ENCODE measurements at places on chromosomes 5 and 9.
A peak's percentile ranks its signal among the peaks of the same experiment; 100 is the strongest.

DNA sequence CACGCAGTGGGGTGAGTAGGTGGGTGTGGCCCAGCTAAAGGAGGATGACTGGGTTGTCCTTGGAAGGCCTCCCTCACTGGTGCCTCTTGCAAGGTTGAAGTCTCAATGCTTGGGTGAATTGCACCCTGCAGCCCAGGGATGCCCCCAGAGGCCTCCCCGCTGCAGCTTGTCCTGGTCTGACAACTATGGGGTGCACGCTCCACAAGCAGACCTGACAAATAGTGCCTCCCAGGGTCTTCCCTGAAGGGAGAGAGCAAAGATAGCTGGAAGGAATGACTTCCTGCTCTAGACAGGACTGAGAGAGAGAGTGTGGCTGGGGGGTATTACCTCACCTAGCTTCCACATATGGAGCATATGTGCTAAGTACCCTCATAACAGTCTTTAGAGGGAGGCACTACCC lies 1.7 kb downstream of the PSD2 start:
- no peak for DNase-seq

- DNase-seq: no peak
These were observed 265.6 kb downstream of the TUSC1 start for GRCh38 chr9:25412646-25413045.

- DNase-seq: no peak
These were observed 39.4 kb upstream of the ERCC6L2 start for GRCh38 chr9:95836072-95836471.

- no peak for DNase-seq
These were observed 148.3 kb upstream of the RUSC2 start for GRCh38 chr9:35341585-35341984.

- DNase-seq: no peak
These were observed 483.2 kb upstream of the BRINP1 start for GRCh38 chr9:119852390-119852789.

- DNase-seq: no peak
These were observed 325.8 kb downstream of the PJA2 start for GRCh38 chr5:109083937-109084336.

- no peak for DNase-seq
These were observed 100.0 kb downstream of the SEMA5A start for GRCh38 chr5:9445826-9446388.

- DNase-seq: peak; percentile 64
These were observed 21.7 kb upstream of the NSD1 start for GRCh38 chr5:177111720-177112394.

DNA sequence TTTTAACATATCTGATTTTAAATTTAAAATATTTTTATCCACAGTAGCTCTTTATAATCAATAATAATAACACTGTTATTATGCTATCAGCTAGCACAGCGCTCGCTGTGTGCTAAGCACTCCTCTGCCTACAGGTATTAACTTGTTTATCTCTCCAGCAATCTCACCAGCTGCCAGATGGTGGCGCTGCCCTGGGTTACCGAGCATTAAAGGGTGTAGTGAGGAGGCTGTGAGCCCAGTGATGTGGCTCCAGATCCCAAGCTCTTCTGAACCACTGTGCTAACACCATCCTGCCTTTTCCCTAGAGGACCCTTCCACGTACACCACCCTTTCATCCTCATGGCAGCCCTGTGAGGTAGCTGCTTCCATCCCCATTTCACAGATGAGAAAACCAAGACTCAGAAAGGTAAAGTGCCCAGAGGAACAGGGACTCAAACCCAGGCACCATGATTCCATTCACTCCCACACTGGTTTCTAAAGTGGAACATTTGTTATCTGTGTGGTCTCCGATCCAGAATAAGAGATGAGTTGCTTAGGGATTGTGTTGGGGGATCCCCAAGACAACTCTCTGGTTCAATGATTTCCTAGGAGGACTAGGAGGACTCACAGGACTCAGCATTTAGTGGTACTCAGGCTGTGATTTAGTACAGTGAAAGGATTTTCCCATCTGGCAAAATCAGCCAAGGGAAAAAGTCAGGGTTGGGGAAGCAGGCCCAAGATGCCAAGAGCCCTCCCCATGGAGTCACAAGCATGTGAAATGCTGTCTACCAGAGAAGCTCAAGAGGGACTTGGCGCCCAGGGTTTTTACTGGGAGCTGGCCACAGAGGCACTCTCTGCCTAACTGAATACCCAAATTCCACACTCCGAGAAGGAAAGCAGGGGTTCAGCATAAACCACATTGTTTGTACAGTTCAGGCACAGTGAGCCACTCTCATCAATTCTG lies 7.0 kb downstream of the IGFBPL1 start:
- peak; percentile 33 for DNase-seq

DNA sequence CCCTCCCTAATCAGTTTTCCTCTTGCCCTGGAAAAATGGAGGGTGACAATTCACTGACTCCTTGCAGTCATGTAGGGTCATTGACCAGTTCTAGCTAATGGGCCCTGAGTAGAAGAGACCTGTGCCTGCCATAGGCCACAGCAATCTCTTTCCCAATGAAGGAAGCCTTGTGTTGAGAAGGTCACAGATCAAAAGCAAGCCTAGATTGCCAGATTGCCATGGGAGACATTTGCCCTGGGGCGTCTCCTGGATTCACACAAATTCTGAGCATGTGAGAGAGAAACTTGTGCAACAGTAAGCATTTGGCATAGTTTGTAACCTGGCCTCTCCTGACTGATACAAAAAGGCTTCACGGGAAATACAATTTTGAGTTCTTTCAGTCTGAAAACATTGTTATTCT lies 148.0 kb downstream of the NUDT12 start:
- no peak for DNase-seq

DNA sequence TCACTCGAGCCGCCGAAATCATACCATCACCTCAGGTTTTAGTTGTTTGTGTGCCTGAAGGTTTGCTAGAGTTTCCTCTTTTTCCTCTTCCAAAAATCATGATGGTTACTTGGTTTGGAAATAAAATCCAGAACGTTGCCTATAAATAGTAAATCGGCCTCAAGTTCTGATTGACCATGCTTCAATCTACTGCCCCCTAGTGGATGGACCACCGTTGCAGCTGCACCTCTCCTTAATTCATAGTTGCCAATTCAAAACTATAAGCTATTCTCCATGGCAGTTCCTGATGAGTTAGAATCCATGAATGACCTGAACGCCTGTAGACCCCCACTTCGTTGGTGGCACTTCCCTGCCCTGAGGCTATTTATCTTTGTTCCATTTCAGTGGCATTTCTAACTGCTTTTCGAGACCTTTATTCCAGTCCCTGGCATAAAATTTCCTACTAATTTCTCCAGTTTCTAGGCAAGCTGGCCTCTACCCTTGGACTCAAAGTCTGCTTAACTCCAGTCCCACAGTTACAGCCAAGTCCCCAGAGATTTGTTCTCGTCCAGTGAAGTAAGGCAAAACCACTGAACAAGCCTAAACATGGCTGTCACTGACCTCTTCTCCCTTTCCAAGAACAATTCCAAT lies 422.6 kb downstream of the EFNA5 start:
- DNase-seq: peak; percentile 13

DNA sequence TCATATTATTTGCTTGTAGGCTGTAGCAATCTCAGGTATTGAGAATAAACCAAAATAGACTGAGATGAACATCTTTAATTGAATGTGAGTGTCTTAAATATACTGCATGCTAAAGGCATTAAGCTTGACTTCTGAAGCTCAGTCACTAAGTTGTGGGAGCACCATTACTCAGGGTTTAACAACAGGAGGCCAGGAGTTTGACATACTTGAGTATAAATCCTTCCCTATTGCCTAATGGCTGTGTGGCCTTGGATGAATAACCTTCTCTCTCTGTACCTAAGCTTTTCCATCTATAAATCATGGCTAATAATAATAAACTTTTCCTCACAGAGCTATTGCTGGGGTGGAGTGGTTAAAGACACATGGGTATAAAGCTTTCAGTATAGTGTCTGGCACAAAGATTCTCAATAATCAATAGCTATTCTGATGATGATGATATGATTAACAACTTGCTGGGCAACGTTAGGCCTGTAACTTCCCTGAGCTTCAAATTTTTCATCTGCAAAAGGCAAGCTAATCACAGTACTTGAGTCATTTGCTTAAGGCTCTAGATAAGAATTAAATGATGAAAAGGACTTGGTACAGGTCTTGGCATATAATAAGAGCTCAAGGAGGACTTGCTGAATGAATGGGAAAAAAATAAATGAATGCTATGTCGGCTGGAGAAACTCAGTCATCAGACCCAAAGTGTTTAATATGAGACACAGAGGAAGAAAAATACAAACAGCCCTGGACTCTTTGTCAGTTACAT lies 174.0 kb upstream of the IL12B start:
- DNase-seq: no peak

DNA sequence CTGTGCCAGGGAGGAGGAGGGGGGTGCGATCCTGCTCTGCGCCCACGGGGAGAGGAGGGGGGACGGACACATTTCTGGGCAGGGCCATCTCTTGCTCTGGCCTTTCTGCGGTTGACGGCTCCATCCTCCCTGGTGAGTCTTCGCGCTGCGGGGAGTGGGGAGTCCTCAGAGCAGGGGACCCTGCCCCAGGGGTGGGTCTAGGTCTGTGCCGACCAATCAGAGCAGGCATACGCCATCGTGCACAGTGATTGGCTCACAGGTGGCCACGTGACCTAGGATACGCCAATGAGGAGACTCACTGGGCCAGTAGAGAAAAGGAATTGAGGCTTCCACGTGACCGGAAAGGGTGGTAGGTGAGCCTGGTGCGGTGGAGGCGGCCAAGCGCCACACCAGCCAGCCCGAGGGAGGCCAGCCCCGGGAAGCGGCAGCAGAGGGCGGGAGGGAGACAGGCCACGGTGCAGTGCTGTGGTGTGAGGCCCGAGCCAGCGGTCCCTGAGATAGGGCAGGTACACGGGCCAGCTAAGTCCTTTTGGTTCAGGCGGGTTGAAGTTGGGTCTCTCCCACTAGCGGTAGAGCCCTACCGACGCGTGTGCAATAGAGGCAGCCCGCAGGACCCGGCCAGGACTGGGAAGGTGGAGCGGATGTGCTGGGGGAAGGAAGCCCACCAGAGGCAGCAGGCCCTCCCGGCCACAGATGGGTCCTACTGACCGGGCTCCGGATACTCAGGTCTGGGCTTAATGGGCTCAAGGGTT lies 65.2 kb upstream of the RNF130 start:
- no peak for DNase-seq

- DNase-seq: no peak
These were observed 22.1 kb downstream of the CEMIP2 start for GRCh38 chr9:71746023-71746757.

GRCh38 chr9:16970321-16970720 lies 99.9 kb upstream of the BNC2 start:
- DNase-seq: no peak

- DNase-seq: no peak
These were observed 18.2 kb upstream of the ESM1 start for GRCh38 chr5:55003432-55004065.

GRCh38 chr9:84146893-84147710 lies 166.5 kb downstream of the RMI1 start:
- no peak for DNase-seq

DNA sequence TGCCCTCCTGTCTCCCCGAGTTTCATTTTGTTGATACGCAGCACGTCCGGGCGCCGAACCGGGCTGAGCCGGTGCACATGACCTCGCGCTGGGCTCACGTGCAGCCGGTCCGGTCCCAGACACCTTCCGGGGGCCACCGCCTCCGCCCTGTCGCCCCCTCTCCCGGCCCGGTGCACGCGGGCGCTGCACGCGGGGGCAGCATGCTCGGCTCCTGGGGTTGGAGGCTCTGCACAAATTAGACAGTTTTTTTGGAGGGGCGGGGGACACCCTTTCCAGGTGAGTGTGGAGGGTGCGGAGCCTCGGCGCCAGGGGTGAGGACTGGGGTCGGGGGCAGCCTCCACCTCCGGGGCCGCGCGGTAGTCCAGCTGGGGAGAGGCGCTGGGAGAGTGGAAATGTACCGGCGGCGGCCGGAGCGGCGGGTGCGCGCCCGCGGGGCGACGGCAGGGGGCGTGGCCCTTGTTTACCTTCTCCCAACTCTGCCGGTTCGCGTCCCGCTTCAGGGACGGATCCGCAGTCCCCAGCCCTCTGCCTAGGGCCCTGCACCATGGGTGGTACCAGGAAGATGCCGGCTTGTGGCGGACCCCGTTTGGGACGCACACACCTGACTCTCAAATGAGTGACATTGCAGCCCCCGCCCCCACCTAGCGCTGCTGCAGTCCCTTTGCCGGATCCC lies 1.1 kb downstream of the JADE2 start:
- peak; percentile 61 for DNase-seq

DNA sequence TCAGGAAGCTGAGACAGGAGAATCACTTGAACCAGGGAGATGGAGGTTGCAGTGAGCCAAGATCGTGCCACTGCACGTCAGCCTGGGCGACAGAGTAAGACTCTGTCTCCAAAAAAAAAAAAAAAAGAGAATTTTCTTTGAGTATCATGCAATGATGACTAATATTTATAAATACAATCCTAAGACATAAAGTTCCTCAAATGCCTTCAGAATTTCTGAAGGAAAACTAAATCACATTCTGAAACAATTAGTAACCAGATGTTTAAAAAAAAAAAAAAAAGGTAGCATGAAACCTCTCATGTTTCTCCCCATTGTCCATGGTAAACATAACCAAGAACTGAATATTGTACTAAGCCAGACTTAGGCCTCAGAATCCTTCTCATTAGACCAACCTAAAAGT lies 23.1 kb downstream of the MLLT3 start:
- no peak for DNase-seq

GRCh38 chr5:133863857-133864585 lies 104.4 kb downstream of the C5orf15 start:
- no peak for DNase-seq

GRCh38 chr9:92535940-92536850 lies at the start of gene ECM2:
ECM2 (minus strand) TSS chr9:92535990; CDS start chr9:92522866, 13,124 bp downstream.
- no peak for DNase-seq

- DNase-seq: peak; percentile 15
These were observed 114.4 kb downstream of the VPS13A start for GRCh38 chr9:77291714-77292113.

GRCh38 chr5:11619339-11620024 lies 284.8 kb downstream of the CTNND2 start:
- DNase-seq: no peak

- no peak for DNase-seq
These were observed 235.2 kb upstream of the SLC24A2 start for GRCh38 chr9:20023961-20024571.

GRCh38 chr5:125148706-125149105 lies 402.3 kb upstream of the ZNF608 start:
- no peak for DNase-seq

- DNase-seq: no peak
These were observed 143.3 kb upstream of the SMARCA2 start for GRCh38 chr9:1871626-1872419.

- DNase-seq: no peak
These were observed 63.9 kb downstream of the ARHGEF37 start for GRCh38 chr5:149645236-149645635.

DNA sequence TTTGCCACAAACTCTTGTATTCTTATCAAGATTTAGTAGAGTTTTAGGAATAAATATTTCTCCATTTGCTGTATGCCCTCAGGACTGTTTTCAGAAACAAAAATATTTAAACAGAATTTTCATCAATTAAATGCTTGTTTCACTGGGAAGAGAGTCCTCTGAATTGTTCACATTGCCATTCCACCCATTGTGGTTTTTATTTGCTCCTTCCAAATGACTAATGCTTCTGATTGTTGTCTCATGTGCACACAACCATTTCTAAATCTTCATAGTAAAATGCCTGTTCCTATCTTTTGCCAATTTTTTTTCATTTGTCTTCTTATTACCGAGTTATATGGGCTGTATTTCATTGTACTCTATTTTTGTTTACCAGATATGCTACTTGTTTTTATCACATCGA lies 10.6 kb downstream of the MARCOL start:
- no peak for DNase-seq

Data from H54 (cell line).